ENCODE measurements at places on chromosomes 7 and 10.

DNA sequence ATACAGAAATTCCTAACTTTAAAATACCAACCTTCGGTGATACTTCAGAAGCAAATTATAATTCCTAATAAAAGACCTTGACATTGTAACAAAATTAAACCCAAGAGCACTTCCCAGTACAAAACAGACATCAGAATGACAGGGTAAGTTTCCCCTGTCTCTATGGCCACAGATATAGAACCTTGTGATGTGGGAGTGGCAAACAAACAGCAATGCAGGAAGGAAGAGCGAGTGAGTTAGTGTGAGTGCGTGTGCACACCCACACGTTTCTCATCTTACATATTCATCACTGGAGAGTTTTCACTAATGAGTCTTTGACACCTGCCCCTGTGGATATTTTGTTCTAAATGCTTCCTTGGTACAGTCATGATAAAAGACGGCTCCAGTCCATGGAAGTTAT is 72.2 kb downstream of the VWC2 start:
- no peak for DNase-seq

DNA sequence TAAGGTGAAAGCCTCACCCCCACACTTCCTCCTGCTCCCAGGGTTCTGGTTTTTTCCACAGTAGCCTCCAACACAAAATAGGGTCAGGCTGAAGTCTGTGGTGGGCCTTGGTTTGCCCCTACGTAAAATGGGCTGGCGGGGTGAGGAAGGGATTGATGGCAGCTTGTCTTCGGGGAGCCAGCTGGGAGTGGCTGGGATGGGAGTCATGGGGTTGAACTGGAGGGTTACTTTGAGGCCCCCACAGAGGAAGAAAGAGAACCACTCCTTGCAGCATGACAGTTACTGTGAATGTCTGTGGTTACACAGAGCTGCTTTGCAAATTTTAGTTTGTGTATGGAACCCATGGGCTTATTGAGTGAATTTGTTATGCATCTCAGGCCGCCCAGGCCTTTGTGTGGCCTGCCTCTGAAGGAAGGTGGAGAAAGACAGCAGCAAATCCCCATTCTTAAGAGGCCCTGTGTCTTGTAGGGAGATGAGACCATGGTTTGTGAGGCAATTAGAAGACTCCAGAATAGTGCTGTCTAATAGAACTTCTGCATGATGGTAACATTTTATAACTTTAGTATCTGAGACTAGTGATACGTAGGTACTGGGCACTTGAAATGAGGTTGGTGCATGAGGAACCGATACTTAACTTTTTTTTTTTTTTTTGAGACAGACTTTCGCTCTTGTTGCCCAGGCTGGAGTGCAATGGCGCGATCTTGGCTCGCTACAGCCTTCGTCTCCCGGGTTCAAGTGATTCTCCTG is 8.1 kb downstream of the TRIM8 start:
- no peak for DNase-seq

GRCh38 chr10:114189700-114190099 is 10.5 kb downstream of the TDRD1 start:
- no peak for DNase-seq

- DNase-seq = no peak
These were observed 24.1 kb upstream of the PROSER2 start for GRCh38 chr10:11798845-11799735.

DNA sequence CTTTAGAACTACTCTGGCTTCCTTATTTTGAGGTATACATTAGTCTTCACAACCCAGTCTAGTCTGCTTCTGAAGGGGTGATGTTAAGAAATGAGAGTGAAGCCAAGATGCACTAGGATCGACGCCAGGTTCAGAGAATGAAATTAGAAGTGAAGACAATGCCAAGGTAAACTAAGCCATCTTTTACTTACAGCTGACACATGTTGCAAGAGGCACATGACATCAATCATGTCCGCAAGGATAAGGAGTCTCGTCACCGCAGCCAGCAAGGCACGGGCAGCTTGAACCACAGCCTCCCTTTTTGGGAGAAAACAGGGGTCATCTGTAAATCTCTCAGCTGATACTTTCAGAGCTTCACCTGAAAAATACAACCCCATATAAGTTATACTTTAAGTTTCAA is 156.7 kb downstream of the CTNNA3 start:
- no peak for DNase-seq
